ENCODE measurements at places on chromosomes 7 and 10. TPM values are rescaled to one million over a fixed set of nuclear protein-coding genes. Genes with fewer than 3 reads are reported as not detected.

ANAPC16 gene
- total RNA-seq: 135 TPM

NKX1-2 gene
- total RNA-seq: not detected

ANKRD61 gene
- not detected for total RNA-seq

PTPN20 gene
- 4.0 TPM for total RNA-seq

DNA sequence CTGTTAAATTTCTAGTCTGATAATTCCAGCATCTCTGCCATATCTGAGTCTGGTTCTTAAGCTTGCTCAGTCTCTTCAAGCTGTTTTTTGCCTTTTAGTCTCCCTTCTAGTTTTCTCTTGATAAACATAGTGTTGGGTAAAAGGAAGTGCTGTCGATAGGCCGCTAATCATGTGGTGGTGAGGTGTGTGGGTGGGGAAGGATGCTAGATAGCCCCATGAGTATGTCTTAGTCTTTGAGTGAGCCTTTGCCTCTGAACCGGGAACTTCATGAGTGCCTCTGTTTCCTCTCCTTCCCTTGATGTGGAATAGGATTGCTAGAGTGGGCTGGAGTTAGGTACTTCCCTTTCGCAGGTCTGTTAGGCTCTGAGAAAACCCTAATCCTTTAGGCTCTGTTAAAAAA lies 441.8 kb downstream of the INHBA start:
- no peaks in the 10 kb centered on the region for H3K4me1 ChIP-seq
- H3K27ac ChIP-seq: no peak overlapping the region
- no peaks in the 10 kb centered on the region for H3K27me3 ChIP-seq
- no peak overlapping the region for H3K4me3 ChIP-seq

GRCh38 chr10:6136215-6137201 lies 47.7 kb downstream of the RBM17 start:
- DNase-seq: no peak
- no peak overlapping the region for H3K4me3 ChIP-seq
- H3K27me3 ChIP-seq: peaks cover 5% of the 10 kb centered on the region
- H3K36me3 ChIP-seq: no peaks in the 10 kb centered on the region
- H3K27ac ChIP-seq: no peak overlapping the region

DNA sequence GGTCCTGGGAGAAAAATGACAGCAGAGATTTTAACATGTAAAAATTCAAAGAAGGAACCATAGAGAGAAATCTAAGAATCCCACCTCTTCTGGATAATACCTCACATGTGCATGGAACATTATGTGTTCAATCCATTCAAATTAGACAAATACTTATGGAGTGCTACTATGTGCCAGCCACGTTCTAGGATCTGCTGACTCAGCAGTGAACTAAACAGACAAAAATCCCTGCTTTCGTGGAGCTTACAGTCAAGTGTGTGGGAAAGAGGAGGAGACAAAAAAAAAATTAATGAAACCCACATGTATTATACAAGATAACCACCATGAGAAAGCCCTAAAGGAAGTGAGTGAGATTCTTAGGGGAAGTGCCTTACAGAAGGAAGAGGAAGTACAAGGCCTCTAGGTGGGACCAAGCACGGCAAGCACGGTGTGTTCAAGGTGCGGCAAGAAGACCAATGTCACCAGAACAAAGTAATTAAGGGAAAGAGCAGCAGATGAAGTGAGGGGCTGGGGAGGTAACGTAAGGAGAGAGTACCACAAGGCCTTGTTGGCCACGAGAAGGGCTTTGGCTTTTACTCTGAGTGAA lies 71.0 kb downstream of the SLC25A13 start:
- no peaks in the 10 kb centered on the region for H3K36me3 ChIP-seq
- no peak overlapping the region for H3K27ac ChIP-seq
- DNase-seq: no peak
- H3K27me3 ChIP-seq: no peaks in the 10 kb centered on the region
- H3K4me1 ChIP-seq: no peaks in the 10 kb centered on the region

DNA sequence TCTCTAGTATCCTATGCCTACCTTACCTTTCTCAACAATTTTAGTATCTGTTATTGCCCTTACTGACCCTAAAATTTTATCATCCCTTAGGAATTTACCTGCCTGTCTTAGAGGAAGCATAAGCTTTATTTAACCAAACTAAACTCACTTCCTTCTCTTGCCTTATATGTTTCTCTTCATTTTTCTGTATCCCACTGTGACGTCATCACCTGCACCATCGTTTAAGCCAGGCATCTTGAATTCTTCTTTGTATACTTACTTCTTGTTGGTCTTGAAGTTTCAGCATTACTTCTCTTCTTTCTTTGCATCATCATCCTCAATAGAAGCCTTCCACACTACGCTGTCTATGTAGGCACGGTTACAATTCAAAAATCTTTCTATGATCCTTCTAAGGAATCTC lies 231.0 kb upstream of the SMIM30 start:
- H3K4me3 ChIP-seq: no peak overlapping the region
- no peaks in the 10 kb centered on the region for H3K4me1 ChIP-seq
- no peak overlapping the region for H3K27ac ChIP-seq

DNA sequence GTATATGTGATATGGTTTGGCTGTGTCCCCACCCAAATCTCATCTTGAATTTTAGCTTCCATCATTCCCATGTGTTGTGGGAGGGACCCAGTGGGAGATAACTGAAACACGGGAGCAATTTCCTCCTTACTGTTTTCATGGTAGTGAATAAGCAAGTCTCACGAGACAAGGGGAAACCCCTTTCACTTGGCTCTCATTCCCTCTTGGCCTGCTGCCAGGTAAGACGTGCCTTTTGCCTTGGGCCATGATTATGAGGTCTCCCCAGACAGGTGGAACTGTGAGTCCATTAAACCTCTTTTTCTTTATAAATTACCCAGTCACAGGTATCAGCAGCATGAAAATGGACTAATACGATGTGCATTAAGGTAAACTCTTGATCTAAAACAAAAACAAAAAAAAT lies 357.1 kb upstream of the AOAH start:
- no peak overlapping the region for H3K27ac ChIP-seq
- no peak overlapping the region for H3K4me3 ChIP-seq
- H3K4me1 ChIP-seq: peaks cover 6% of the 10 kb centered on the region

GRCh38 chr10:68992636-68993440 lies 4.2 kb downstream of the KIFBP start:
- peak overlapping the region; percentile 68 for H3K27ac ChIP-seq
- peaks cover 61% of the 10 kb centered on the region for H3K4me1 ChIP-seq
- no peak overlapping the region for H3K4me3 ChIP-seq
- peaks cover 6% of the 10 kb centered on the region for H3K36me3 ChIP-seq

DNA sequence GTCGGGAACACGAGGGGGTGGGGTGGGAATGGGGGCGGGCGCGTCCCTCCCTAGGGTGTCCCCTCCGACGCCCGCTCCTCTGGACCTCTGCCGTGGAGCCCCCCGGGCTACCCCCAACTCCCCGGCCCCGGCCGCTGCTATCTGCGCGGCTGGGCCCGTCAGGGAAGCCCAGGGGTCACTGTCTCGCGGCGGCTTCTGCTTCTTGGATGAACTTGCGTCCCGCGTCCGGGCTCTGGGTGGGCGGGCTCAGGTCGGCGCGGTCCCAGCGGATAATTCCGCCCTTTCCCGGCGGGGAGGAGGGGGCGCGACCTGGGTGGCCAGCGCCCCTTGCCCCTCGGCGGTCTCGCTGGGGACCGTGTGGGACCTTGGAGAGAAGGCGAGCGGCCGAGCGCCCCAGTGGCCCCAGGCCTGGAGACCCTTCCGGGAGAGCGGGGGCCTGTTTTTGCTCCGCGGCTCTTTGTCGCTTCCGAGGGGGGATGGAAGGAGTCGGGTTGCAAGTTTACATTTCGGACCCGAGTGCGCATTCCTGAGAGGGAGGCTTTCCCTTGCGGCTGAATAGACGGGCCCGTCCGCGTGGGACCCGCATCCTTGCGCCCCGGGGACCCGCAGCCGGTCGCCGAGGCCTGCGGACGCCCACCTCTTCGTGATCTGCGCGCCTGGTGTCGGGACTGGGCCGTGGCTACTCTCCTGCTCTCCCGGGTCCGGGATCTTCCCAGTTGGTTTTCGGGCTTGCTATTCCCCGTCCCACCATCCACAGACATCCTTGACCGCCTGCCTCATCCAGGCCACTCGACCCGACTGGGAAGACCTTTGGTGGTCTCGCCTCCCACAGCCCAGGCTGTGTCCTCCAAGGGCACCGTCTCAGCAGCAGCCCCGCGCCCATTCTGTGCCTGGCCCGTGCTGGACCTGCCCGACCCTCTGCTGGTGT lies 812 bp downstream of the DOCK1 start:
- no peaks in the 10 kb centered on the region for H3K27me3 ChIP-seq
- H3K4me3 ChIP-seq: peak overlapping the region; percentile 82
- DNase-seq: peak; percentile 74

- no peak overlapping the region for H3K4me3 ChIP-seq
- no peak for DNase-seq
- no peaks in the 10 kb centered on the region for H3K27me3 ChIP-seq
- no peaks in the 10 kb centered on the region for H3K36me3 ChIP-seq
- H3K4me1 ChIP-seq: peaks cover 17% of the 10 kb centered on the region
Measured at GRCh38 chr7:41869997-41870396, 167.1 kb upstream of the INHBA start.

- H3K36me3 ChIP-seq: no peaks in the 10 kb centered on the region
- H3K4me1 ChIP-seq: peaks cover 5% of the 10 kb centered on the region
- H3K27me3 ChIP-seq: no peaks in the 10 kb centered on the region
- no peak overlapping the region for H3K27ac ChIP-seq
Measured at GRCh38 chr10:33706746-33707145, 372.3 kb upstream of the NRP1 start.

DNA sequence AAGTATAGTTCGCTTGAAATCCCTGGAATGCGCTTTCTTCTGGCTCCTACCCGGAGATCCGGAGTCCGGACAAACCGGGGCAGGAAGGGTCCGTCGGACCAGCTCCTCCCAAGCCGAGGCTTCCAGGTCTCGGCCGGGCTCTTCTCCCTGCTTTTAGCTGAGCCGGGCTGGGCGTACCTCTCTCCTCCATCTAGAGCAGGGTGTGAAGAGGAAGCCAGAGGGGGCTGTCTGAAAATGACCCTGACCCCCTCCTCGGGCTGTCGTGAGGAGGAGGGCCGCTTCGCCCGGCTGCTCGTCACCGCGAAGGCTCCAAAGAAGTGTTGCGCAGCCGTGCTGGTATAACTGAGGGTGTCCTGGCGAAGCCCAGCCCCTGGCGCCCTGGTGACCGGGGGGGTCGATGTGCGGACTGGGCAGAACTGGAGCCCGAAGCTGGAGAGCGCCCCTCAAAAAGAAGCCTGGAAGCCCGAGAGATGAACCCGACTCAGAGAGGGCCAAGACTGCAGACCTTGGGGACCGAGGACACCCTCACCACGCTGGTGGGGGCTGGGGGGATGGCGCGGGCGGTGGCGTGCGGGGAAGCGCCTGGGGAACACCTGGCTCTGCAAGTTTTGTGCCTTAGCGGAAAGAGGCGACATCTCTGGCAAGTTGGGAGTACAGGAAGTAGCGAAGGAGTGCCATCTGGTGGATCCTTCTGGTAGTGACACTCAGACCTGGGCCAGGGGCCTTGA lies 5.7 kb downstream of the KAZALD1 start:
- H3K4me1 ChIP-seq: peaks cover 62% of the 10 kb centered on the region
- peak overlapping the region; percentile 85 for H3K27ac ChIP-seq
- H3K27me3 ChIP-seq: peaks cover 34% of the 10 kb centered on the region

GRCh38 chr10:102394801-102395399 lies 605 bp upstream of the NFKB2 start:
- no peak for DNase-seq
- H3K36me3 ChIP-seq: peaks cover 16% of the 10 kb centered on the region
- peaks cover 10% of the 10 kb centered on the region for H3K4me1 ChIP-seq
- peak overlapping the region; percentile 97 for H3K27ac ChIP-seq
- H3K27me3 ChIP-seq: no peaks in the 10 kb centered on the region

- DNase-seq: no peak
- H3K27me3 ChIP-seq: no peaks in the 10 kb centered on the region
- no peaks in the 10 kb centered on the region for H3K36me3 ChIP-seq
- H3K27ac ChIP-seq: no peak overlapping the region
- no peak overlapping the region for H3K4me3 ChIP-seq
- H3K4me1 ChIP-seq: no peaks in the 10 kb centered on the region
Measured at GRCh38 chr10:108598831-108599230, 1324.5 kb downstream of the XPNPEP1 start.

Data from heart left ventricle (tissue), 16 donors.